Muscle of leg (tissue), 16 donors: ENCODE measurements at places on chromosomes 5 and 9.

DNA sequence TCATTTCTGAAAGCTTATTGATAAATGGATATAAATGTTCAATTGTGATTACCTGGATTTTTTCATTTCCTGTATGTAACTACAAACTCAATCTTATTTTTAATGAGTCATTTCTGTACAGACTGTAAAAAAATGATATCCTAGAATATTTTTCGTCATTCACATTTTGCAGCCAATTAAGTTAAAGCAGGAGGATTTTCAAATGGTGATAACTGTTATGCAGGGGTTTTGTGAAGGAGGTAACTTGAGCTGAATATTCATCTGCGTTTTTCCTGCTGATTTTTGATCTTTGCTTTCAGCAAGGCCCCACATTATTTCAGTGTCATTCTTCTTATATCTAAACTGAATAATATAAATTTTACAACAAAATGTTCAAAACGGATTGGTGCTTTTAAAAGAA, 74.1 kb downstream of the SLF1 start:
- DNase-seq: no peak

DNA sequence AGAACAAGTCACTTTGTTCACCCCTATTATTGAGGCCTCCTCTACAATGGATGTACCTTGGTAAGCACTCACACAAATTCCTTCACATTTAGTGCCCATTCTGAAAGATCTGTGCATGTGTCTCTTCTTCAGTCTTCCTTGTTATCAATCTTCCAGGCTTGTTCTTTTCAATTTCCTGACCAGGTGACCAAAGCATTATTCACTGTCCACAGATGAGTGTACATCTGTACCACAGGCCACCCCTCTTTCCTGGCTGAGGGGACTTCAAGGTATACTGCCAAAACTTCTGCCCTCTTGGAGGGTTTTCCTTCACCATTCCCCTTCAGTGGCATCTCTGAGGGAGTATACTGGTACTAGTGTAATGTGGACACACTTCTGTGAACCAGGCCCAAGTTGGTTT, 25.5 kb upstream of the STOM start:
- no peak for DNase-seq

DNA sequence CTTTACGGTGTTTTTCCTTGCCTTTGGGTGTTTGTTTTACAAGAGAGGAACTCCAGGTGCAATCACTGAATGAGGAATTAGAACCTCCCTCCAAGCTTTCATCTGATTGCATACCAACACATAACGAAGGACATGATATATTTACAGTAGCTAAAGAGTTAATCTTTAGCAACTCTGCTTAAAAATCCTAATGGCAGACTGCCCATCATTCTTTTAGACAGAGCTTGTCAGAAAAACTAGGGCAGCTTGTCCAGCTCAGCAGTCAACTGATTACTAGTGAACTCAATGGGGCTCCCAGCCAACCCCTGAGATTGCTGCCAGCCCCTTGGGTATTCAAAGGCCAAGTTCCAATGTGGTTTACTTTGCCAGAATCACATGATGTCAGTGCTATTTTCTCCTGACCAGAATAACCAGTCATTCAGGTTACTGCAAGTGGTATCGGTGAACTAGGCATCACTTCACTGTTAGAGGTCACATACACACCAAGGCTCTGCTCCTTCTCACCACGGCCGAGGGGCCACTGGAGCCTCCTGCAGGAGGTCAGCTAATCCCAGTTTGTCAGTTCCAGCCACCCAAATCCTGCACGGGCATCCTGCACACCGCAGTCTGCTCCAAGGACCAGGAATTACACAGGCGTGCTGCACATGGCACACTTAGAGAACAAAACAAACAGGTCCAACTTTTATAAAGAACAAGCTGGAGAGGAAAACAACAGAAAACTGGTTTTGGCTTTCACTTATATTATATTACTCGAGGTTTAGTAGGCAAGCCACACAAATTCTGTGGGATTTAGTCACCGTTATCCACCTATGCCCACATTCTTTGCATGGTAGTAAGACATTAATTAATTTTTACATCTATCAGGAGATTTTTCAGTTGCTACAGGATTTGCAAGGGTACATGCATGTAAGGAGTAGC, 62.5 kb downstream of the NFIB start:
- peak; percentile 75 for DNase-seq

- no peak for DNase-seq
These were observed 22.8 kb upstream of the TNFAIP8 start for GRCh38 chr5:119332978-119333401.

DNA sequence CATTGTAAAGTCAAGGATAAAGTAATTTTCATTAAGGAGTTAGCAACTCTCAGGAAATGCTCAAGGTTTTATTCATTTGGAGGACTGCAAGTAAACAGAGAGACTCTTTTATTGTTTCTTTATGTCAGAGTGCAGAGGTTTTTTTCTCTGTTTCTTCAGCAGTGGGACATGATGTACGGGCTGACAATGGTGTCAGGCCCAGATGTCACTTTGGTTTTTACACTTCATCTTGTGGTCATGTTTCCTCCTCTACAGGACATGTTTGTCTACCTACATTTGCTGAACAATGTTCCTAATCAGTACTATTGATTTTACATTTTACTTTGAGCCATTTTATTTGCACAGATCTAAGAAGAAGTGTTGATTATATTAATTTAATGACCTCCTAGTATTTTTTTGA, 72.8 kb upstream of the PARP8 start:
- DNase-seq: no peak

DNA sequence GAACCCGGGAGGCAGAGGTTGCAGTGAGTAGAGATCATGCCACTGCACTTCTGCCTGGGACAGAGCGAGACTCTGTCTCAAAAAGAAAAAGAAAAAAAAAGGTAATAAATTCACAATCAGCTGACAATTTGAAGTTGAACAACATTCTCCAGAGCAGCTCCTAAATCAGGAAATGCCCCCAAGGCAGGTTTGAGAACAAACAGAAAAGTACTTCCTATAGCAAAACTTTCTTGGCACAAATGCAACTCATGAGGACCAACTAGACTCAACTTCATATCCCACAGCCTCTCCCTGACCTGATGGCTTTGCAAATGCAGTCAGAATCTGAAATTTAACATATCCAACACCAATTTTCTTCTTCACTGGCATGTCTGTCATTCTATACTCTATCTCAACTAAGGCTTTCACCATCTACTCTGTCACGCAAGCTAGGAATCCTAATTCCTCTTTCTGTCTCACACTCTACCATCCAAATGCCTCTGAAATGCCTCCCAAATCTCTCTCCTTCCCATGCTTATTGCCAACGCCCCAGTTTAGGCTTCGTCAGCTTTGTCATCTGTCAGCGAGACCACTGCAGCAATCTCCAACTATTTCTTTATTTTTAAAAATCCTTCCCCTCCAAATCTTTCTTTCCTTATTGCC, 113.3 kb downstream of the MAPKAP1 start:
- peak; percentile 9 for DNase-seq

GRCh38 chr9:25752398-25752797, 74.2 kb upstream of the TUSC1 start:
- peak; percentile 19 for DNase-seq

DNA sequence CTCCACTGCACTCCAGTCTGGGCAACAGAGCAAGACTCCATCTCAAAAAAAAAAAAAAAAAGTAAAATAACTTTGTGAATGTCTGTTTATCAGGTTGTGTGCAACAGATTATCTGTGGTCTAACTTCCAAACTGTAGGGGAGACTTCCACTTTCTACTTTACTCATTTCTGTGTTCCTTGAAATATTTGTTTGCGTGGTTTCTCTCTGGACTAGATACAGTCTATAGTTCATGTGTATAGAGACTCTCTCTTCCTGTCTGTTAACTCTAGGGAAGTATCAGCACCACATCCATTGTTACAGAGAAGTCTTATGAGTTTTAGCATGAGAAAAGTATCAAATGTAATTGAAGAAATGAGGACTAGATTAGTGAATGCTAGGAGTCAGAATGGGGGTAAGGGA, 168.3 kb downstream of the LPAR1 start:
- peak; percentile 23 for DNase-seq

- no peak for DNase-seq
These were observed 108.4 kb upstream of the ALDH1B1 start for GRCh38 chr9:38284039-38284575.

DNA sequence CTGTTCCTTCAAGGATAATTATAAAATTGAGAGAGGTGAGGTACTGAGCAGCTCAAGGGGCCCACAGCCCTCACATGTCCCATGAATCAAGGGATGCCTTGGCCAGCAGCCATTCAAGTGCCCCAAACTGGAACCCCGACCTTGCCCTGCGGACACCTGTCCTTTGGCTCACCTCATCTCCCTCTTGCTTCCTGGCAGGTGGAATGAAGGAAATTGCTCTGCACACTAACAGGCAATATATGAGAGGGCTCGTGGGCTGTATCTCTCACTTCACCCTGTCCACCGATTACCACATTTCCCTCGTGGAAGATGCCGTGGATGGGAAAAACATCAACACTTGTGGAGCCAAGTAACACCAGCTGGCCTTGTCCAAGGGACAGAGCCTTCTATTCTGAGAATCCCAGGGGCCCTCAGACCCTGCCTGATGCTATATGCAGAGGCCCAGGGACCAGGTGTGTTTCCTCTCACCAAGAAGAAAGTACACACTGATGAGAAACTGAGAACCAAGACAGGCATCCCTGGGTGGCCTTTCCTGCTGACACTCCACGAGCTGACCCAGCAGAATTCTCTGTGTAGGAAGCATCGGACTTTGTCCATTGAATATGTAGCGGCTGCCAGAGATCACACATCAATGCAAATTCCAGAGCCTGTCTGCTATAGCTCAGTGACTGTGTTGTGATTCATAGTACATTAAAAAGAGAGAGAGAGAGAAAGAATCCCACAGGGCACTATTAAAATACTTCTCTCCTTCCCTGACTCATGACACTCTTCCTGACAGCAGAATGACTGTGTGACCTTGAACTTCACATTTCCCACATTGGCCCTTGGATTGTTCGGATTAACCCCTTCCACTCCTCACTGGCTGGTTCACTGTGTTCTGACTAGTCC, 92.6 kb downstream of the LIFR start:
- DNase-seq: peak; percentile 91

DNA sequence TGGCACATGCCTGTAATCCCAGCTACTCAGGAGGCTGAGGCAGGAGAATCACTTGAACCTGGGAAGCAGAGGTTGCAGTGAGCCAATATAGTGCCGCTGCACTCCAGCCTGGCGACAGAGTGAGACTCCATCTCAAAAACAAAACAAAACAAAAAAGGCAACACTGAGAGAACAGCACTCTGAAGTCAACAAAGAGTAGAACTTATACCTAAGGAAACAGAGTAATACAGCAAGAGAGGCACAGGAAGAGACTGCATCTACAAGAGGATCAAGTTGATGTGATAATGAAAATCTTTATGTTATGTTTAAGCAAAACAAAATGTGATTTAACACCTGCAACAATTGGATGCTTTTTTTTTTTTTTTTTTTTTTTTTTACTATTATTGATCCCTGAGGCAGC, 33.1 kb downstream of the FYB1 start:
- no peak for DNase-seq

DNA sequence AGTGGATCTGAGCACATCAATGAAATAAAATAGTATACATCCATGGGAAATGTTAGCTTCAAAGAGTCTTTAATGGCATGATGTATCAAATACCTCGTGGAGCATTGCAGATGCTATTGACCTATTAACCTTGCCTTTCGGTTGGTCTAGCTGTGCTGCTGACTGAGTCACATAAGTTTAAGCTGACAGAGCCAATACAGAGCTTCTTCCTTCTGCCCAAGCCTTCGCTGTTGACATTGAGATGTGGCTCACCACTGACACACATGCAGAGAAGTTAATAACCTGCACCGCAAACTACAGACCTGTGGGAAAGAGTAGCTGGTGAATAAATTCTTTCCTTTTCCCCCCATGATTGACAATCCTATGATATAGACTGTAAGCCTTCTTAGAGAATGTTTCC, 78.2 kb downstream of the LURAP1L start:
- no peak for DNase-seq

GRCh38 chr5:139660923-139661814, 13.0 kb downstream of the CXXC5 start:
- peak; percentile 72 for DNase-seq

- peak; percentile 50 for DNase-seq
These were observed 150.2 kb upstream of the PHYKPL start for GRCh38 chr5:178382754-178383164.

GRCh38 chr9:95517559-95518425, 1.0 kb upstream of the PTCH1 start:
- no peak for DNase-seq

GRCh38 chr9:87749335-87750035, 23.6 kb downstream of the CTSL start:
- DNase-seq: peak; percentile 22

GRCh38 chr5:168843277-168844015, 264.3 kb upstream of the PANK3 start:
- no peak for DNase-seq

DNA sequence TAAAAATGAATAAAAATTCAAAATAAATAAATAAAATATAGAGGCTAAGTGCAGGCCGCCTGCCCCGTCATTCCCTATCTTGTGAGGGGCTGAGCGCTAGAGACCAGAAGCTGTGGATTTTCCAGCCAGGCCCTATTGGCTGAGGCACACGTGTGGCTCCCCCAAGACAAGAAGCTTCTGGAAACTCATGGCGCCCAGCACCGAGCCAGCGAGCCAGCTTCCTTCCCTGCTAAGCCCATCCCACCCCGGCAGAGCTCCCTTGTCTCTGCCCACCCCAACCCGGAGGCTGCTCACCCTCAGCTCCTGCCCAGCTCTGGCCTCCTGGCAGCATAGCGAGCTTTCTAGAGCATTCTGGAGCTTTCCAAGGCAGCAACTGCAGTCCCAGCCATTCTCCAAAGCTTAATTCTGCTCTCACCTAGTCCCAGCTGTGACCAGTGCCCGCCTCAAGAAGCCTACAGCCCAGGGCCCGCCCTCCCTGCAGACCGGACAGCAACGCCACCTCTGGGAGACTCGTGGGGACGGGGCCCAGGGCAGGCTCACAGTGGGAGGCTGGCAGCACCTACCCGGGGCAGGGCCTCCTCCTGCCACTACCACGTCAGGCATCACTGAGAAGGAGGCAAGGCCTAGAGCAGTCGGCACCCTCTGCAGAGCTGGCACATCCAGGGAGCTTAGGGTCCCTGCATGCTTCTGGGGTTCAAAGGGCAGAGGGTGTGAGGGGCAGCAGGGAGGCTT, 23.2 kb upstream of the TMEM250 start:
- DNase-seq: peak; percentile 51
